Adipocyte (in vitro differentiated cells): ENCODE measurements at places on chromosomes 5 and 9.
A peak's percentile ranks its signal among the peaks of the same experiment; 100 is the strongest.

- DNase-seq, result no peak
These were observed 487.5 kb upstream of the ZNF608 start for GRCh38 chr5:125233944-125234343.

DNA sequence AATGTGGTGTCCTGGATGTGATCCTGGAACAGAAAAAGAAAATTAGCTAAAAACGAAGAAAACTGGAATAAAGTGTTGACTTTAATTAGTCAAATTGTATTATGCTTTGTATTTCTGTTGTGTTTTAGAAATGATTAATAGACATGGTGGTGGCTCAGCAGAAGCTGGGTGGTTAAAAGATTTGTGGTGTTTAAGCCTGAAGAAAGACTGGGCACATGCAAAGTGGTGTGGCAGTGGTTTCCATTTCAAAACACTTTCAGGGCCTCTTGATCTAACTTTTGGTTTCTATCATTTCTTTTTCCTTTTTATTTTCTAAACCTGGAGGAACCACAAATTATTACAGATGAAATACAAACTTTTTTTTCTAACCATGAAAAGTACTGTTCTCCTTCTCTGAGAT lies 44.1 kb downstream of the ADGRV1 start:
- DNase-seq, result no peak

DNA sequence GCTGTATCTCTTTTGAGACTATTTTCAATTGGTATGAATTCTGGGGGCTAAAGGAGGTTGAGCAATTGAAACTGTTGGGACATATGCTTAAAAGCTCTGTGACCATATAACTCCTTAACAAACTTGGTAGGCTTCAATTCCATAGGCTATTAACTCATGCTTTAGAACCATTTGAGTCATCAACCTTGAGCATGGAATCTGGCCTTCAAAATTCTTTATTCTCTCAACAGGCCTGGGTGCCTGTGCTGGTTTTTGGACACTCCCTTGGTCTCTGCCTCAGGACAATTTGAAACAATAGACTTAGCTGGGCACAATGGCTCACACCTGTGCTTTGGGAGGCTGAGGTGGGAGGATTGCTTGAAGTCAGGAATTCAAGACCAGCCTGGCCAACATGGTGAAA lies 61.4 kb upstream of the EPB41L4A start:
- DNase-seq, result no peak

- DNase-seq, result no peak
These were observed 11.6 kb upstream of the NKD2 start for GRCh38 chr5:997001-997474.

DNA sequence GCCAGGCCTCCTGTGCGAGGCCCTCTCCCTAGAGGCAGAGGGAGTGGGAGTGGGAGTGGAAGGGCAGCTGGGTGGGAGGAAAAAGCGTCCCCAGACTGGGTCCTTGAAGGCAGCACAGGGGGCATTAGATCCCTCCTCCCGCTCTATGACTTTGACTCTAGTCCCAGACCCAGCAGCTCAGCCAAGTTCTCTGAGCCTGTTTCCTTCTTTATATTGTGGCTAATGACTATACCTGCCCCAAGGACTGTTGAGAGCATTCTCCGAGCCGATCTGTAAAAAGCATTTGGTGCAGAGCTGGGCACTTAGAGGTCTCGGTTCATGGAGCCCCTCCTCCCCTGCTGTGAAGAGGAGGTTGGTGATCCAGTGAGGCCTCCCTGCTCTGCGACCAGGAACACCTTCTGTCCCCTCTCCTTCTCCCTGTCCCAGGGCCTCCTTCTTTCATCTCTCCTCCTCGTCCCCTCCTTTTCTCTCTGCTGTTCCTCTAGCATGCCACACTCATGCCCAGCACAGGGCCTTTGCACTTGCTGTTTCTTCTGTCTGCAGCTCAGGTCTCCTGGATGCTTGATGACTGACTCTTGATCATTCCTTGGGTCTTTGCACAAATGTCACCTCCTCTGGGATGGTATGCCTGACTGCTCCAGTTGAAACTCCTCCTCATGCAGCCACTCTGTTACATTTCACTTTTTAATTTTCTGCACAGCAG lies 23.4 kb upstream of the PSD2 start:
- DNase-seq, result no peak

DNA sequence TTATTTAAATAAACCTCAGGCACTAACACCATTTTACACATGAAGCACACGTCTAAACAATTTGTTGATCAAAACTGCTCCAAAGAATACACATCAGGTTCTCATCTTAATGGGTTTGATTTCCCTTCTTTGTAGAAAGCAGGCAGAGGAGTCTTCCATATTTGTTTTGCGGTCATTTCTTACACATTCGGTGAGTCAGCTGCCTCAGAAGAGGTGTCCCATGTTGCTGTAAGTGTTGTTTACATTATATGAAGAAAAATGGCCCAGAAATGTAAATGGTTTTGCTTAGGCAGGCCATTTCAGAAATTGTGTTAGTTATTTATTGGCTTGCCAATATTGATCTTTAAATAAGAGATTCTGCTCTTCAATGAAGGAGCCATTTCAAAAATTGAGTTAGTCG lies 325.8 kb downstream of the TENT4A start:
- no peak for DNase-seq

DNA sequence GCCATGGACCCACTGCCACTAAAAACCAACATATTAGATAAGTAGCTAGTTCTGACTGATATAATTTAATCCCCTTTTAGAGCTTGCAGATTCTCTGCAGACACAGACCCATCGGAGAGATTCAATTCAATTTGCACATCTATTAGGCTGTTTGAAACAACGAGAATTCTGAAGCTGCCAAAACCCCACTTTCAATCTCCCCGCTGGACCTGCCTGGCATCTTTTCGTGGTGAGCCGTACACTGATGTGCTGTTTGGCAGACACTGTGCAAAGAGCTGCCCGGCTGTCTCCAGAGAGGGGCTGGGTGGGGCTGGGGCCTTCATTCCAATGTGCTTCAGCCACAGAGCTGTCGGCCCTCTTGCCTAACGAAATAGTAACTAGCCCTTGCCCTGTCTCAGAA lies 42.1 kb upstream of the FAM240B start:
- DNase-seq, result no peak

GRCh38 chr9:94445863-94446262 lies 109.0 kb upstream of the PCAT7 start:
- DNase-seq, result no peak

- DNase-seq, result peak; percentile 73
These were observed 186.8 kb upstream of the SLC27A6 start for GRCh38 chr5:128778474-128778873.

GRCh38 chr5:45484781-45485180 lies 211.4 kb downstream of the HCN1 start:
- no peak for DNase-seq

DNA sequence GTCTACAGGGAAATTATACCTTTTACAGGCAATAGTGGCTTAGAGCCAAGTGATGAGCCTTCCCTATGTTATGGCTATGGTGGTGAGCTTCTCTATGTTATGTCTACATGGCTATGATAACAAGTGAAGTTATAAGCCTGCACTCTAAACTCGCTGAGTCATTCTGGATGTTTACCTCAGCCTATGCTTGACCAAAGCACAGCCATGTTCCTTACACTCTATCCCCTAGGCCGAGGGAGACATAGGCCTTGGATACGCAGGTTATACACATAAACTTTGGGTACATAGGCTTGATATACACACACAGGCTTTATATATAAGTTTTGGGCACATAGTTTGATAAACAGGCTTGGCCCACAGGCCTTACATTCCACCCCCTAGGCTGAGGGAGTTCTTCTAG lies 13.8 kb downstream of the DMAC1 start:
- no peak for DNase-seq

- peak; percentile 86 for DNase-seq
These were observed 166.8 kb downstream of the ARHGEF28 start for GRCh38 chr5:73792687-73793320.

DNA sequence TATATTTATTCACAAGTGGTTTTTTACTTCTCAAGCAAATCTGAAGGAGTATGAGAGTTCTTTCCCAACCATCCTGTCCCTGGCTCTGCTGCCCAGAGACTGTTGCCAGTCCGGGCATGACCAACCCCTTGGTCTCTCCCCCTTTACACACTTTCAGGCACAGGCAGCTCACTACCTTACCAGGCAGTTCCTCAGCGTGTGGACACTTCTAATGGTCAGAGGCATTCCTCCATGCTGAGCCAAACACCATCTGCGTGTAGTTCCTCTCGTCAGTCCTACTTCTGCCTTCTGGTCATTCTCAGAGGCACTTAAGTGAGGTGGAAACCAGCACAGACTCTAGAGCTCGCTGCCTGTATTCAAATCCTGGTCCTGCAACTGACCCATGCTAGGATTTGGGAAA lies 56.1 kb downstream of the TSTD2 start:
- no peak for DNase-seq

- no peak for DNase-seq
These were observed 176.0 kb upstream of the ZNF608 start for GRCh38 chr5:124922255-124922975.

GRCh38 chr5:172678902-172679301 lies 37.8 kb downstream of the NEURL1B start:
- no peak for DNase-seq

GRCh38 chr5:56601641-56602071 lies 213.7 kb upstream of the MAP3K1 start:
- peak; percentile 43 for DNase-seq

- DNase-seq, result no peak
These were observed 17.2 kb downstream of the AGXT2 start for GRCh38 chr5:35030426-35031100.

DNA sequence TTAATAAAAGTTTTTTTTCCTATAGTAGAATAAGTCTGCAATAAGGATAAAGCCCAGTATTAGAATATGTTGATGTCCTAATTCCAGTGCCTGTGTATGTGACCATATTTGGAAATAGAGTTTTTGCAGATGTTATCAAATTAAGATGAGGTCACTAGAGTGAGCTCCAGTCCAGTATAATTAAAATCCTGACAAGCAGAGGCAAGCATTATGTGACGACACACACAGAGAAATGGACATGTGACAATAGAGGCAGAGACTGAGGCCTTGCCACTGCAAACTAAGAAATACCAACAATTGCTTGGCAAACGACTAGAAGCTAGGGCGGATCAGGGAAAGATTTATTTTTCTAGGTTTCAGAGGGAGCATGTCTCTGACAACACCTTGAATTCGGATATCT lies 216.4 kb upstream of the CYLC2 start:
- no peak for DNase-seq

DNA sequence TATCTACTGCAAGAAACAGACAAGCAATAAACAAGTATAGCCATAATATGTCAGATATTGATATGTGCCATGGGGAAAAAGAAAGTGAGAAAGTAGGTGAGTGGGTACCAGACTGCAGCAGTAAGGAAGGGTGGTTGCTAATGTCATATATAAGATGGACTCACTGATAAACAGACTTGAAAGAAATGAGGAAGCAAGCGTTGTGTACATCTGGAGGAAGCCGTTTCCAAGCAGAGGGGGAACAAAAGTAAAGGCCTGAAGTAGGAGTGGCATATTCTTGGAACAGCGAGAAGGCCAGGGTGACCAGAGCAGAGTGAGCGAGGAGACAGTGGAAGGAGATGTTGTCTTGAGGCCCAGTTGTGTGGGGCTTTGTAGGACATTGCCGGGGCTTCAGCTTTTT lies 142.2 kb upstream of the MAP3K1 start:
- DNase-seq, result no peak

DNA sequence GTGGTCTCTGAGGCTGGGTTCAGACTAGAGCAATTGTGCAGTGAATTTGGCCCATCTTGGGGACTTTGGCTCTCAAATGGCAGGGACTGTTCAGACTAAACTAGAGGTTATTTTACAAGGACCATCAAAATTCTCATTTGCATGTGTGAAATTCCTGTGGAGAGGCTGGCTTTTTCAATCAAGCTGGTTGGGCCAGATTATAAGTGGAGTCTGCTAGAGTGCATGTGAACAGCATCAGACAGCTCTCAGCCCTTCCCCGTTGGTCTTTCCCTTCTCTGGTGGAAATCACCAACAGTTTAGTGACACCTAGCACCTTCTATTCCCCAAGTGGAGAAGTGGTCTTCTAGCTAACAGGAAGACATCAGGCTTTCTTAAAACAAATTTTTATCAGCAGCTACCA lies 301.3 kb downstream of the CWC27 start:
- no peak for DNase-seq

DNA sequence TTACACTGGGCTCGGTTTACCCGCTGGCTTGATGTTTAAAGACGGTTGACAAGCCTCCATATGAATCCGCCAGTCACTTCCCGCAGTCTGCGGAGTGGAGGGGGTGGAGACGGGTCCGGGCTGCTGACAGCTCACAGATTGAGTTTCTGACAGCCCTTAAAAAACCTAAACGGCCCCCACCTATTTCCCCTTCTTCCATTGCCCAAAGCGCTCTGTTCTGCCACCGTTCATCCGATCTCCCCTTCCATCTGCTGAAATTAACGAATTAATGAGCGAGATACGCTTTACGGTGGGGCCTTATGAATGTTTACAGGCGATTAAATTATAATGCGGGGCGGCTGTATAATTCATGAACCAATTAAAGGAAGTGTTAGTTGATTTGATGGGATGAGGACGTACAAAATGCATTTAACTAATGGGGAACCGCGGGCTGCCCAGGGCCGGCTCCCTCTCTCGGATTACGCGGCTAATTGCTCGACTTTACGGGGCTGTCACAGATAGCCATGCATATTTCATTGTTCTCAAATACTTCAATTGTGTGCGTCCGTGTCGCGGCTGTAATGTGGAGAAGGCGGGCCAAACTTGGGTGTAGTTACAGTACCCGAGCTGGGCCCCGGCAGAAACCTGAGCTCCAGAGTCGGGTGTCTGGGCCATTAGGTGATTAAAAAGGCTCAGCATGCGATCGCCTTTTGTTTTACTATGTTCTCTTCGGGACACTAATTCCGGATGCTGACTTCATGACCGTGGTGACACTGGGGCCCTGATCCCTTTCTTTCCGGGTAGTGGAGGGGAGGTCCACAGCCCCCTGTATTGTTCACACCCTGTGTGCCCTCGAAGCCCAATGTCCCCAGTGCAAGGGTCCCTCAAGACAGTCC lies 74.9 kb downstream of the GTF3C4 start:
- no peak for DNase-seq

DNA sequence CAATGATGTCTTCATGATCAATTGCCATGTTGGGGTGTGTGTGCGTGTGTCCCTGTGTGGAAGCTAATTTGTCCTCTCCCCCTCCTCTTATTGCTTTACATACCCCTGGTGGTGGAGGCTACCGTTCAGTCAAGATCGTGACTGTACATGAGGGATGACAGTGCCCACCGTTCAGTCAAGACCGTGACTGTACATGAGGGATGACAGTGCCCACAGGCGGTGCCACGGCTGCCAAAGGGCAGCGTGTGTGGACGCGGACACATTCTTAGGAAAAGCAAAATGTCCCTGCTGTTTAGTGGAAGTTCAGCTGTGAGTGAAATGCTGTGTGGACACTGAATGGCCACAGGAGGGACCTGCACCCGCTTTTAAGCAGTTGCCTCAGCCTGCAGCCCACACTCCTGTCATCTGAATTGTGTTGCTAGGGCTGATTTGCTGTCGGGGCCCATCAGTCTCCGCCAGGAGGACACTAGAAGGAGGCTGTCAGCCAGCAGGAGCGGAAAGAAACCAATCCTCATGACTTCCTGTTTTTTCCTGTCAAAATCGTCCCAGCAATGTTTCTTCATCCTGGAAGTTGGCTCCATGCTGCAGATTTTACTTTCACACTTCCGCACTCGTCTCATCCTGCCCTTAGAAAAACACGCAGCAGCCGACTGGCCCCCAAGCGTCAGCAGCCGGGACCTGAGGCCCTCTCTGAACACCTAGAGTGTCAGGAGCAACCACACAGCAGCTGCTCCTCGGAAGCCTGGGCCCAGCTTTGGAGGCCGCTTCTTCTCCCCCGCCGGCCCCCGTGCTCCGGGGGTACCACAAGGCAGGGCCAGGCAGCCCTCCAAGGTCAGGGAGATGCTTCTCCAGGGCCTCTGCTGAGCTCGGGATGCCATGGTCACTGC lies 9.1 kb downstream of the OR2V1 start:
- DNase-seq, result no peak
